ENCODE measurements at places on chromosomes 1 and 21.

DNA sequence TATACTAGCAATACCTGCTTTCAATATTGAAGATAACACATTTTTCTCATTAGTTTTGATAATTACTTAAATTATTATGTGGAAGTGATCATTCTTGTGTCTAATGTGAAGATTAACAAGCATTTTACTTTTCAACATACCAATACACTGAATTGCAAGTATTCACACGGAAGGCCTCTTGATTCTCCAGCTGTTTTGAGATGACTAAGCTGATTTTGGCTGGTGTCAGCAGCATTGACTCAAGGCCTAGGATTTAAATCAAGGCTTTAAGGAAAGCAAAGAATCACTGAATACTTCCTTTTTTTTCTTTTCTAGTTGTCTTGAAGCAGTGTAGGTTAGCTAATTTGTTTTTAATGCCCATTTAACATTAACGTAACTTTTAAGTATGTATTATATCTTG, 373.7 kb downstream of the SRGAP2C start:
- H3K4me1 ChIP-seq = peaks cover 28% of the 10 kb centered on the region
- H3K27me3 ChIP-seq = no peaks in the 10 kb centered on the region
- DNase-seq = no peak
- H3K4me3 ChIP-seq = no peak overlapping the region
- no peaks in the 10 kb centered on the region for H3K36me3 ChIP-seq
- no peak overlapping the region for H3K27ac ChIP-seq

GRCh38 chr1:234149217-234149616, 224.0 kb upstream of the COA6 start:
- no peak for DNase-seq
- peaks cover 25% of the 10 kb centered on the region for H3K4me1 ChIP-seq
- no peak overlapping the region for H3K27ac ChIP-seq
- H3K4me3 ChIP-seq = no peak overlapping the region
- peaks cover 31% of the 10 kb centered on the region for H3K27me3 ChIP-seq

DNA sequence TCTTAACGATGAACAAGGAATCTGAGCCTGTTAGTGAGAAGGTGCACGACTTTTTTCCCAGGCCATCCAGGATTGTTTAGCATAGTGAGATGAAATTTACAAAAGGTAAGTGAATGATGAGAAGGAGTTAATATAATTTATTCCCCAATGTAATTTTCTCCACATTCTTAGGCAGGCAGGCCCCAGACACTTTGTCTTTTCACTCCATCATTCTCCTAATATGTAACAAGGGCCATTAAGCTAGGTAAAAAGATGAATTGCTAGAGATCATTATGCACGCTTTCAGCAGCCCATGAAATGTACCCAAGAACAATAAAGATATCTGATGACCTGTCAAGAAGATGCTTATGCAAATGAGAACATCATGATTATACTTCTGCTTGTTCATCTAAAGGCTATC, 24.1 kb downstream of the NIBAN1 start:
- H3K4me1 ChIP-seq = peaks cover 36% of the 10 kb centered on the region
- peaks cover 2% of the 10 kb centered on the region for H3K36me3 ChIP-seq
- H3K27me3 ChIP-seq = no peaks in the 10 kb centered on the region
- H3K27ac ChIP-seq = no peak overlapping the region
- DNase-seq = no peak

GRCh38 chr1:226831953-226832352, 38.5 kb upstream of the PSEN2 start:
- DNase-seq = no peak
- H3K4me1 ChIP-seq = peaks cover 19% of the 10 kb centered on the region
- no peaks in the 10 kb centered on the region for H3K27me3 ChIP-seq

- no peak overlapping the region for H3K27ac ChIP-seq
- H3K4me1 ChIP-seq = peaks cover 14% of the 10 kb centered on the region
- no peak overlapping the region for H3K4me3 ChIP-seq
- no peak for DNase-seq
Observed at GRCh38 chr1:15358565-15359133, 51.0 kb upstream of the EFHD2 start.

DNA sequence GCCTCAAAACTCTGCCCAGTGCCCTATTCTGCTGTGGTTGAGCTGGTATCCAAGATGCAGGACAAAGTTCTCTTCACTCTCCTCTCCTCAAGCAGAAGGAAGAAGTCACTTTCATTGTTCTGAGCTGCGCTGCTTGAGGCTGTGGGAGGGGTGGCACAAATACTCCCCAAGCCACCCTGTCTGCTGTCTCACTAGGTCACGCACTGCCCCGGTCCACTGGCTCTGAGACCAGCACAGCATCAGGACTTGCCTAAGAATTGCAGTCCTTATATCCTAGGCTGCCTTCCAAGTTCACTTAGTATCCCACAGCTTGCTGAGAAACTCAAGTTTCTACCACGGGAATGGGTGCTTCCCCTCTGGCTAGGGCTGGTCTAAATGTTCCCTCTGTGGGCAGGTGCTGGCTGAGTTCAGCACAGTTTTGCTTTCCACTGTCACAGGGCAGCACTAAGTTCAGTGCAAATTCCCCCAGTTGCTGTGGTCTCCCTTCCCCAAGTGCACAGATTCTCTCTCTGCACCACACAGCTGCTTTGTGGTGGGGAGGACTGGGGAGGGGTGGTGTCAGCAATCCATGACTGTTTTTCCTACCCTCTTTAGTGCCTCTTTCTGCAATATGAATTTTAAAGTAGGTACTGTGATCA, 32.4 kb downstream of the SLC9C2 start:
- no peak overlapping the region for H3K4me3 ChIP-seq
- peaks cover 3% of the 10 kb centered on the region for H3K4me1 ChIP-seq
- H3K27me3 ChIP-seq = peaks cover 2% of the 10 kb centered on the region
- H3K36me3 ChIP-seq = peaks cover 3% of the 10 kb centered on the region
- no peak overlapping the region for H3K27ac ChIP-seq
- DNase-seq = peak; percentile 30

DNA sequence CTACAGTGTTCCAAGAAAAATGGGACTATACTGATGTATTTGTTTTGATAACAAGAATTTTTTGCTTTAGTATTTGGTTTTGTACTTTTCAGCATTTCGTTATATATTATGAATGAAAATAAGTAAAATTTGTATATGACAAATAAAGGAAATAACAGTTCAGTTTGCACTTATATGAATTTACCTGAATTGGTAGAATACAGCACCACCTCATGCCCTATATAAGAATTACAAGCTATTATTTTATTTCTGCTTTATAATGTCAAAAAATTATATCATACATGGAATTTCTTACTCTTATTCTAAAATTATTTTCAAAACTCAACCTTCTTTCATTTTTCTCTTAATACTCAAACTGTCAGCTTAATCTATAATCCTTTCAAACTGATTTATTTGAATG, 14.6 kb downstream of the EFCAB7 start:
- H3K27ac ChIP-seq = no peak overlapping the region
- no peak overlapping the region for H3K4me3 ChIP-seq
- DNase-seq = no peak
- H3K4me1 ChIP-seq = no peaks in the 10 kb centered on the region
- peaks cover 6% of the 10 kb centered on the region for H3K36me3 ChIP-seq

- H3K36me3 ChIP-seq = peaks cover 18% of the 10 kb centered on the region
- H3K27me3 ChIP-seq = peaks cover 11% of the 10 kb centered on the region
- peak overlapping the region; percentile 23 for H3K27ac ChIP-seq
- peaks cover 51% of the 10 kb centered on the region for H3K4me1 ChIP-seq
- no peak overlapping the region for H3K4me3 ChIP-seq
- DNase-seq = peak; percentile 56
Observed at GRCh38 chr21:33406493-33406892, 3.3 kb downstream of the IFNGR2 start.

- no peak overlapping the region for H3K4me3 ChIP-seq
- H3K4me1 ChIP-seq = no peaks in the 10 kb centered on the region
- no peak overlapping the region for H3K27ac ChIP-seq
- no peaks in the 10 kb centered on the region for H3K36me3 ChIP-seq
- no peaks in the 10 kb centered on the region for H3K27me3 ChIP-seq
Observed at GRCh38 chr1:21841852-21842466, 29.9 kb downstream of the LDLRAD2 start.

- no peak overlapping the region for H3K4me3 ChIP-seq
- peaks cover 9% of the 10 kb centered on the region for H3K4me1 ChIP-seq
- H3K27me3 ChIP-seq = peaks cover 4% of the 10 kb centered on the region
- no peaks in the 10 kb centered on the region for H3K36me3 ChIP-seq
- no peak overlapping the region for H3K27ac ChIP-seq
Observed at GRCh38 chr1:85240174-85240601, 19.3 kb downstream of the C1orf52 start.

GRCh38 chr21:41037936-41038335, 130.0 kb upstream of the BACE2 start:
- no peak for DNase-seq
- no peaks in the 10 kb centered on the region for H3K4me1 ChIP-seq
- H3K27me3 ChIP-seq = peaks cover 7% of the 10 kb centered on the region

DNA sequence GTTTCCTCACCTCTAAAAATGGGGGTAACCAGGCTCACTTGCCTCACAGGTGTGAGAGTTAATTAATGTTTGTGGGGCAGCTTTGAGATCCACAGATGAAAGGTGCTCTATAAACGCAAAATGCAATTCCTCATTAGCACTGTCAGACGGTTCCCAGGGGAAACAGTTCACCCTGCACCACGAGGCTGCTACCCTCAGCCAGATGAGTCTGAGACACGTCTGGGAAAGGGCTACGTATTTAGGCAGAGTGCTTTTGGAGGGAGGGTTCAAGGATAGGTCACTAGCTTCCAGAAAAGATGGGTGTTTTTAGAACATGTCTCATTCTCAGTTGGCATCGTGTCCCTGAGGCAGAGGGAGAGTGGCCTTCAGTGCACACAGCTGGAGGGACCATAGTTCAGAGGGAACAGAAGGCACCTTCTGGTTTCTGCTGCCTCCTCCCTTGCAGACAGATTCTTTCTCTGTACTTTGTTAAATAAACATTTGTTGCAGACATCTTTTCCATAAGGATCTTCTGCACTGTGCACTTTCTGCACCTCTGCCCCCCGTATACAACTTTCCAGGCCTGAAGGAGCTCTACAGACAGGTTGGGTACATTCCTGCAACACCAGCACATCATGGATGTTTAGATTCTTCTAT, 139.9 kb downstream of the CLIC6 start:
- H3K27ac ChIP-seq = peak overlapping the region; percentile 89
- peaks cover 60% of the 10 kb centered on the region for H3K36me3 ChIP-seq
- no peak for DNase-seq
- H3K4me3 ChIP-seq = no peak overlapping the region
- H3K27me3 ChIP-seq = no peaks in the 10 kb centered on the region

- H3K4me1 ChIP-seq = peaks cover 12% of the 10 kb centered on the region
- H3K4me3 ChIP-seq = no peak overlapping the region
- no peak for DNase-seq
Observed at GRCh38 chr21:29248124-29248523, 50.6 kb upstream of the BACH1 start.

GRCh38 chr1:209427811-209428210, 155.7 kb upstream of the CAMK1G start:
- H3K36me3 ChIP-seq = no peaks in the 10 kb centered on the region
- peaks cover 6% of the 10 kb centered on the region for H3K27me3 ChIP-seq
- H3K27ac ChIP-seq = no peak overlapping the region
- H3K4me1 ChIP-seq = no peaks in the 10 kb centered on the region
- no peak for DNase-seq
- H3K4me3 ChIP-seq = no peak overlapping the region

DNA sequence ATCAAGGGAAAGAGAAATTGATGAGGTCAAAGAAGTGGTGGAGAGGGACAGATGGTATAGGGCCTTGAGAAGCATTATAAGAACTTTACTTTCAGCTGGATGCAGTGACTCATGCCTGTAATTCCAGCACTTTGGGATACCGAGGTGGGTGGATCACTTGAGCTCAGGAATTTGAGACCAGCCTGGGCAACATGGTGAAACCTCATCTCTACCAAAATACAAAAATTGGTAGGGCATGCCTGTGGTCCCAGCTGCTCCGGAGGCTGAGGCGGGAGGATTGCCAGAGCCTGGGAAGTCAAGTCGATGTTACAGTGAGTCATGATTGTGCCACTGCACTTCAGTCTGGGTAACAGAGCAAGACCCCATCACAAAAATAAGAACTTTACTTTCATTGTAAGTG, 5.7 kb downstream of the TMEM50A start:
- H3K27me3 ChIP-seq = no peaks in the 10 kb centered on the region
- DNase-seq = no peak
- H3K4me3 ChIP-seq = no peak overlapping the region
- H3K27ac ChIP-seq = no peak overlapping the region

GRCh38 chr1:215517441-215517891, 49.6 kb upstream of the KCTD3 start:
- H3K4me3 ChIP-seq = no peak overlapping the region
- H3K4me1 ChIP-seq = no peaks in the 10 kb centered on the region
- H3K36me3 ChIP-seq = no peaks in the 10 kb centered on the region
- no peaks in the 10 kb centered on the region for H3K27me3 ChIP-seq

- DNase-seq = peak; percentile 12
- H3K27ac ChIP-seq = no peak overlapping the region
- H3K27me3 ChIP-seq = no peaks in the 10 kb centered on the region
- no peak overlapping the region for H3K4me3 ChIP-seq
- H3K4me1 ChIP-seq = peaks cover 9% of the 10 kb centered on the region
Observed at GRCh38 chr1:239662950-239663349, 276.6 kb downstream of the CHRM3 start.

- no peak within 1 kb of the TSS for H3K27ac ChIP-seq
- H3K36me3 ChIP-seq = no peaks in the 10 kb centered on the region
- peaks cover 23% of the 10 kb centered on the region for H3K27me3 ChIP-seq
- peaks cover 16% of the 10 kb centered on the region for H3K4me1 ChIP-seq
Observed at GRCh38 chr1:190477762-190478148, at the start of gene BRINP3. Gene BRINP3 (minus strand): TSS chr1:190477864.

GRCh38 chr1:246492611-246493245, 14.4 kb downstream of the SMYD3 start:
- no peaks in the 10 kb centered on the region for H3K36me3 ChIP-seq
- peak; percentile 72 for DNase-seq
- H3K4me3 ChIP-seq = no peak overlapping the region
- H3K27me3 ChIP-seq = no peaks in the 10 kb centered on the region

- H3K27me3 ChIP-seq = no peaks in the 10 kb centered on the region
- no peaks in the 10 kb centered on the region for H3K4me1 ChIP-seq
- H3K36me3 ChIP-seq = no peaks in the 10 kb centered on the region
- no peak for DNase-seq
- no peak overlapping the region for H3K27ac ChIP-seq
Observed at GRCh38 chr21:30994932-30995331, 43.3 kb downstream of the KRTAP19-8 start.

DNA sequence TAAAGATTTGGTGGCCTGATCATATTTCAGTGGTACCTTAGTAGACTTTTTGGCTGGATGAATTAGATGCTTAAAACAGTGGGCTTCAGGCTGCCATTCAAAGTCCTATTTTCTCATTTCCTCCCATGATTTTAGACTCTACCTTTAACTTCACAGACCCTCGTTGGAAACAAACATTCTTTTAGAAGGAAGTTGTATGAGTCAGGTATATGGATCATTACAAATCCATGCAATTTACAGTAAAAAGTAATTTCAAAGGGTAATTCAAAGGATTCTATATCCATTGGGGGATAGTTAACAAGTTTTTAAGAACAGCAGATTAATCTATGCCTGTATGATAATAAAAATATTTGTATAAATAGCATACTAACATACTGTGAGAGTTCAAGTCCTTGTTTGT, 216.9 kb upstream of the RRP15 start:
- DNase-seq = no peak
- no peak overlapping the region for H3K27ac ChIP-seq
- no peak overlapping the region for H3K4me3 ChIP-seq
- H3K36me3 ChIP-seq = no peaks in the 10 kb centered on the region
